ENCODE measurements at places on chromosomes 5 and 9. TPM values are rescaled to one million over a fixed set of nuclear protein-coding genes. Genes with fewer than 3 reads are reported as not detected.

- no peaks in the 10 kb centered on the region for H3K4me1 ChIP-seq
- H3K27ac ChIP-seq: no peak overlapping the region
- DNase-seq: no peak
- H3K36me3 ChIP-seq: no peaks in the 10 kb centered on the region
- peaks cover 8% of the 10 kb centered on the region for H3K27me3 ChIP-seq
These were observed 690.9 kb downstream of the ISL1 start for GRCh38 chr5:52073993-52074689.

DNA sequence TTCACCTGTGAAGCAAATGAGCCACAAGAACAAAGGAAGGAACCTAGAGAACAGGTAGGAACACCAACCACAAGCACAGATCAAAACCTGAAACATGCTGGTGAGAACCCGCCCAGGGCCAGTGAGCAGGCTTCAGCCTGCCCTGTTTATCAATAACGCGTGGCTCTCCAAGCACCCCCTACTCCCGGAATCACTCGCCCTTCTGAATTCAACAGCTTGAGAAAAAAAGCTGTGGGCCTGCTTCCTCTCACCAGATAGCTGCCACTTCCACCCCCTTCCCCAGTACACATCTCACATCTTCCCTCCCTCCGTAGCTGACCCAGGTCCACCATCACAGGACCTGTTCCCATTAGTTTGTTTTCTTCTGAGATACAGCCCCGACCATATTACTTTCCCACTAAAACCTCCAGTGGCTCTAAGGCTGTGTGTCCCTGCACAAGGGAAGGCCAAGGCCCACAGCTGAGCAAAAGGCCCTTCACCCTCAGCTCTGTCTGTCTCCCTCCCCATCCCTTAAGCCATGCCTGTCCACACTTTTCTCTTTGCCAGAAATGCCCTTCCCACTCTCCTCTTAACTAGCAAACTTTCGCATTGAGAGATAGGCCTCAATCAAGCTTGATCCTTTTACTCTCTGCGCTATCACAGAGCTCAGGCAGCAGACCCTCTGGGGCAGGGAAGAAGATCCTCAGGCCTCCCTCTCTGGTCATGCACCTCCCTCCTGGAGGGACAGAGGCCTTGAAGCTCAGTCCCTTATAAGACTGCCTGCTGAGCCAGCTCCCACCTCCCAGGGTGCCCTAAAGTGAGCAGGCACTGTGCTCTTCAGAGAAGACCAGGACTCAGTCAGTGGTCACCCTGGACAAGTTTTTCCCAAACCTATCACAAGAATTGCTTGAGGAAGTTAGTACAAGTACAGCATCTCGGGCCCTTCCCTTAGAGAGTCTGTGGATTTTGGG is 30.1 kb downstream of the B4GALT1 start:
- H3K36me3 ChIP-seq: peaks cover 17% of the 10 kb centered on the region
- H3K4me3 ChIP-seq: no peak overlapping the region
- DNase-seq: no peak
- H3K27ac ChIP-seq: peak overlapping the region; percentile 60
- H3K27me3 ChIP-seq: no peaks in the 10 kb centered on the region

FGF10 gene
- 1.5 TPM for total RNA-seq

DBH gene
- total RNA-seq: 0.10 TPM

PKD2L2 gene
- total RNA-seq: not detected

Data from type B pancreatic cell (in vitro differentiated cells).